ENCODE measurements at places on chromosomes 7 and 10. TPM values are rescaled to one million over a fixed set of nuclear protein-coding genes. Genes with fewer than 3 reads are reported as not detected.

The HTR5A gene
- total RNA-seq, result 0.96 TPM

GRCh38 chr7:24980534-24981170, 674 bp upstream of the OSBPL3 start:
- peak; percentile 40 for DNase-seq

GRCh38 chr7:17013204-17013603, 131.4 kb upstream of the AGR3 start:
- DNase-seq, result no peak

DNA sequence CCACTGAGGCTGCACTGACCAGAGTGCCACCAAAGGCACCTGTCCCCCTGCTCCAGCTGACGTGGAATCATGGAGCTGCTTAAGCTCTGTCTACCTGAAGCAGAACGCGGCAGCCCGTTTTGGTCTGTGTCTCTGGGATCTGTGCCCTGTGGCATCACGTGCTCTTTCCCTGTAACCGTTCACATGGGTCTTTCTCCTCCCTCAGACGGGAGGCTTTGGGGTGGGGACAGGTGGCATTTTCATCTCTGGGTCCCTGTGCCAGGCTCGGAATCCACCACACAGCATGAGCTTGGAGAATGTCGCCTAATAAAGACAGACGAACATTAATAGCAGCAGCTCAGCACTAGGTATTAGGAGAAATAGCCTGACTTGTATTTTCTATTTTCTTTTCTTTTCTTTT, 1.6 kb upstream of the ADAP1 start:
- DNase-seq, result no peak

- no peak for DNase-seq
These were observed 583.5 kb downstream of the SDK1 start for GRCh38 chr7:3884543-3884942.

The CYP3A7 gene
- total RNA-seq, result 1.2 TPM

The DBF4 gene
- 15.4 TPM for total RNA-seq

Data from umbilical cord (tissue), 2 donors.